ENCODE measurements at places on chromosomes 12 and 14.

DNA sequence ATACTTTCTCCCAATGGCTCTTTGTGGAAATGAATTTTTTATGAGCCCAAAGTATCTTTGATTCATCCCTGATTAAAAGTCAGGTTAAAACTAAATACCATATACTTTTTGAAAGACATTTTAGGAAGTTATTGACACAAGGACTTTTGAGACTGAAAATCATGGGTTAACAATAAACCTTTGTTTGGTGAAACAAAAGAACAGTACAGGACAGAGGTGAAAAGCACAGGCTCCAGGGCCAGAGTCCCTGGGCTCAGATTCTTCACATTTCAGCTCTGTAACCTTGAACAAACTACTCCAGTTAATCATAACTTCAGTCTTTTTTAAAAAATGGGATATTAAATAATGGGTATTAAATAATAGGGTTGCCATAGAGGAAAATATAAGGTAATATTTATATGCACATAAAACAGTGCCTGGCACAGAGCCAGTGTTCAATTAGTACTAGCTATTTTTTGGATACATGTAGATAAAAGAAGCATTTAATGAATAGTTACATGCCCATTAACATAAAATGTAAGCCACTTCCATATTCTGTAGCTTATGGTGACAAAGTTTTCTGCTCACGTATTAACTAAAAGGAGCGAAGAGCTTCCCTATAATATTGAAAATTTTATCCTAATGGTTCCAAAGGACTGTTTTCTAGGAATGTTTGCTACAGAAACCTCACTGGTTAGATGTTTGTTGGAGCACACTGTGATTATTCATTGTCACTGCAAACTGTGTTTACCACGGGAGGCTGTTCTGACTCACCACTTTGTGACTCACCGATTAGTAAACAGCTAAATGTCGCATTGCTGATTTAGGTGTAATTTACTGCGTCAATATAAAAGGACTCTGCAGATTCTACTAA, 255.4 kb downstream of the DAD1 start:
- DNase-seq: no peak

DNA sequence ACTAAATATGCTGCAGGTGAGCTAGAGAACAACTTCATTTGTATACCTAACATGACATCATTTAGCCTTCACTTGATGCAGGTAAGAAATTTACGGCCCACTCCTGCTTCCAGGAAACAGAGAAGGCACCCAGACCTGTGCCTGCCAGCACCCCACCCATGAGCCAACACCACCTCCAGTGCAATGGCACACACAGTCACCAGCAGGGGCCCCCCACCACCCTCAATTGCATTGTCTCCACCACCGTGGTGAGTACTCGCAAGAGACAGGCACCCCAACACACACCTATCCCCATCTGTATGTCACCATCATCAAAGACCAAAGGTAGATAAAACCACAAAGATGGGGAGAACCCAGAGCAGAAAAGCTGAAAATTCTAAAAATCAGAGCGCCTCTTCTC, 107.6 kb downstream of the KLHL28 start:
- no peak for DNase-seq

DNA sequence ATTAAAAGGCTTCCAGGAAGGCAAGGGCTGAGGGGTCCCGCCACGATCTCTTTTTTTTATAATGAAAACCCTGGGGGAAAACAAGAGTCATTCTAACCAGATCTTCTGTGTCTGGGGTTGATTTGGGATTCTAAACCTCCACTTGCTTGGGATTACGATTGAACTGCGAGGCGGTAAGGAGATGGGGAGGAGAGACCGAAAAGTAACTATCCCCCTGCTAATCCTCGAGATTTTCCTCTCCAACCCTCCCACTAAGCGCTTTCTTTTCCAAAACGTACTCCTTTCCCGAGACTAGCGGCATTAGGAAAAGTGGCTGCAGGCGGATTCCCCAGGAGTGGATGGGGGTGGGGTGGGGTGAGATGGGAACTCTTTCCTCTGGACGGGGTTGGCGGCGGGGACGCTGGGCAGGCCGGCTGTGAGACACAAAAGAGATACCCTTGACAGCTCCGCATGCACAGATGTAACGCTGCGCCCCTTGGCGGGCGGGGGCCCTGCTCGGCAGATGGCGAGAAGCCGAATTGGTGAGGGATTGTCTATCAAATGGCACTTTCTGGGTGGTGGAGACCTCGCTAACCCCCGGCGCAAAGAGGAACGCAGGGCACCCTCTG, 830 bp upstream of the SRRM4 start:
- DNase-seq: peak; percentile 71

GRCh38 chr12:53380104-53380793, at the start of gene SP1:
SP1 (plus strand) TSS chr12:53380176; CDS start chr12:53380292, 116 bp downstream.
- DNase-seq: peak; percentile 93

DNA sequence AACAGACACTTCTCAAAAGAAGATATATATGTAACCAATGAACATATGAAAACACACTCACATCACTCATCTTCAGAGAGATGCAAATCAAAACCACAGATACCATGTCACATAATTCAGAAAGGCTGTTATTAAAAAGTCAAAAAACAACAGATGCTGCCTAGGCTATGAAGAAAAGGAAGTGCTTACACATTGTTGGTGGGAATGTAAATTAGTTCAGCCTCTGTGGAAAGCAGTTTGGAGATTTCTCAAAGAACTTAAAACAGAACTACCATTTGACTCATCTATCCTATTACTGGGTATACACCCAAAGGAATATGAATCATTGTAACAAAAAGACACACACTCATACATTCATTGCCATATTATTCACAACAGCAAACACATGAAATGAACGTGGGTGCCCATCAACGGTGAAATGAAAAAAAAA, 35.1 kb downstream of the EIF2S3B start:
- no peak for DNase-seq

DNA sequence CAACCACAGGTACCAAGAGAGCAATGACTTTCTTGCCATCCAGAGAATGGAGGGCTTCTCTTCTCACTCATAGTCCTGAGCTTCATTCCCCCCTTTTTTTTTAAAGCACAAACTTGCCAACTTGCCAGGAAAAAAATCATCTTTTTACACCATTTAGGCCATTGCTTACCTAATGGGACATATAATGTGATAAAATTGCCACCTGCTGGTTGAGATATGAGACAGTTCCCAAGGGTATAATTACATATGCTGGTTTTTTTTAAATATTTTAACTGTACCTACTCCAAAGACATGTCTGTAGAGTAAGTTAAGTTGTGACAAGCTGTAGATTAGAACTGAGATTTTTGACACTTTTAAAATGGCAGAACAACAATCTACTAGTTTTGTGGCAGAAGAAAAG, 519.1 kb upstream of the SEL1L start:
- no peak for DNase-seq

GRCh38 chr14:68527329-68527851, 265.5 kb downstream of the ZFP36L1 start:
- DNase-seq: no peak
